Cardiac fibroblast (primary cell): ENCODE measurements at places on chromosomes 2 and 18.
A peak's percentile ranks its signal among the peaks of the same experiment; 100 is the strongest.

DNA sequence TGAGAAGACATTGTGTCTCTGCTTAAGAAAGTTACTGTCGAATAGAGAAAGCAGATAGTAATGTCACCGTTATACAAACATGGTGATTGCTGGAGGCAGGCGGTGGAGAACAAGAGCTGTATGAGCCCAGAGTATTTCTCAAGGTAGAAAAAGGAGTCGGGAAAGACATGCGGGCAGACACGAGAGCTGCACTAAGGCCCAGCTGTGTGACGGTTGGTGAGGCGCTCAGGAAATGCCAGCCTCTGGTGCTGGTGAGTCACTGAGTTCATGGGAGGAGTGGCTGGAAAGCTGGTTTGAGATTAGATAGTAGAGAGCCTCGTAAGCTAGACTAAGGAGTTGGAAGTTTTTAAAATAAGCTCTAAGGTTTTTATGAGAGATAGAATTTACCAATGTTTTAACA is 390.9 kb upstream of the TRIB2 start:
- DNase-seq = peak; percentile 89

DNA sequence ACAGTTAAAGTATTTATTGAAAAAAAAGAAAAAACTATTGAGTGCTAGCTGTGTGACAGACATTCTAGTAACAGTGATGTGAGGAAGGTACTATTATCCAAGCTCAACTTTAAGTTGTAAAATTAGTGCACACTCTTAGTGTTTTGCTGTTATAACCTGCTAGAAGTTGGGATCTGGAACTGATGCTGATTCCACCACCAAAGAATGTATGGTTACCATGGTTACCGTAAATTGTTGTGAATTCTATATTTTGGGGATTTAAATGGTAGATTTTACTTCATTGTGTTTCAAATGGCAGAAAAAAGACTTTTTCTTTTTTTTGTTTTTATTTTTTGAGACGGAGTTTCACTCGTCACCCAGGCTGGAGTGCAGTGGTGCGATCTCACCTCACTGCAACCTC is 5.3 kb downstream of the AGFG1 start:
- peak; percentile 26 for DNase-seq

DNA sequence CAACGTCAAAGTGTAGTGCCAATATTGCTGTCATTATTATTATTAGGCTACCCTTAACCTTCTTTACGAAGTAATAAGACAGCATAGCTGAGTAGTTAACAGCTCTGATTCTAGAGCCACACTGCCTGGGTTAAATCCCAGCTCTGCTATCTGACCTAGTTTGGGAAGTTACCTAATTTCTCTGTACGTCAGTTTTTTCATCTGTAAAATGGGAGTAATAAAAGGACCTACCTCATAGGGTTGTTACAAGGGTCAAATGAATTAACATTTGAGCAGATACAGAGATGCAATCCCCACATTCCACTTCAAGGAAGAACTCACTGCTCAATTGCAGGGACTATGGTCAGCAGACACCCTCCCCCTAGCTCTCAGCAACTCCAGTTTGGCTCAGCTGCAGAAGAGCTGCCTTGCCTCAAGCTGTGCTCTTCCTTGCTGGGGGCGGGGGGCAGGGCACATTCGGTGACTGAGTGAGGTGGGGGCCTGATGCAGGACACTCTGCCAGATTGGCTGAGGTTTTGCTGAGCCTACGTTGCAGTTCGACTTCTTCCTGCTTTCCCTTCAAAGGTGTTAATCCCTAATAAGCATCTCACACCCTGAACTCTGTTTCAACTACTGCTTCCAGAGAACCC is 11.0 kb upstream of the LGALSL start:
- DNase-seq = no peak

DNA sequence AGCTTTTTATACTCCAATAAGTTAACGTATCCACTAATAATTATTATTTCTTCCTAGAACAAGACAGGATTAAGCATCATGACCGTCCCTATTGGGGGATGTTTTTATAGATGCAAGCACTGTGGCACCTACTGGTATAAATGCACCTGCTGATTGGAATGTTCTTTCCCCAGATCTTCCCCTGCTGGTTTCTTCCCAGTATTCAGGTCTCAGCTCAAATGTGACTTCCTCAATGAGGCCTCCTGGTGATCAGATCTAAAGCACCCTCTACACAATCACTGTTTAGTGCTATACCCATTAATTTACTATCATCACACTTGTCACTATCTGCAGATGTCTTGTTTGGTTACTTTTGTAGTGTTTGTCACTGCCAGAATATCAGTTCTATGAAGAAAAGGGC is 3.9 kb upstream of the TYMS start:
- DNase-seq = no peak

- DNase-seq = no peak
Measured at GRCh38 chr2:179927041-179927440, 65.6 kb upstream of the ZNF385B start.

DNA sequence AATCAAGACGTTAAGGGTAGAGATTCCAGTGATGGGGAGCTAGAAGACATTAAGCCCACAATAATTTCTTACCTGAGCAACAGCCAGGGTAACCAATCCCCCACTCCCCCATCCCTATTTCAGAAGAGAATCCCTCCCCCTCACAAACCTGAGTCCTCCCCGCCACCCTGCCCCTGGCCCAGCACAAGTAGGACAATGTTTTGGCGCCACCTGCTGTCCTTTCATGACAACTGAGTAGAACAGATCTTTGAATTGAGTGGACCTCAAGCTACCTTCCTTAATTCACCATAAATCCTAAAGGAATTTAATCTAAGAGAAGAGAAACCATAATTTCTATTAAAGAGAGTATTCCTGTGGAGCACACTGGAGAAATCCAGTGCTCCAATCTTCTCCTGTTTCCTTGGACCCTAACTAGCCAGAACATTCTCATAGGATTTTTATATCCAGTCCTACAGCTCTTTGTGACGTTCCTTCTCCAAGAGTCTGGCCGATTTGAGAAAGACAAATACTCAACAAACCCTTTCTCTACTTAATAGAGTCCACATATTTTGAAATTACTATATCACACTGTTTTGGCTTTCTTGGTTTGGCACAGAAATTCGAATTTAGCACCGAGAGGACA is 41.1 kb downstream of the NHEJ1 start:
- peak; percentile 68 for DNase-seq

GRCh38 chr18:62209046-62209445 is 22.0 kb downstream of the RELCH start:
- DNase-seq = peak; percentile 34

- no peak for DNase-seq
Measured at GRCh38 chr2:27902098-27902497, 11.6 kb downstream of the BABAM2 start.

DNA sequence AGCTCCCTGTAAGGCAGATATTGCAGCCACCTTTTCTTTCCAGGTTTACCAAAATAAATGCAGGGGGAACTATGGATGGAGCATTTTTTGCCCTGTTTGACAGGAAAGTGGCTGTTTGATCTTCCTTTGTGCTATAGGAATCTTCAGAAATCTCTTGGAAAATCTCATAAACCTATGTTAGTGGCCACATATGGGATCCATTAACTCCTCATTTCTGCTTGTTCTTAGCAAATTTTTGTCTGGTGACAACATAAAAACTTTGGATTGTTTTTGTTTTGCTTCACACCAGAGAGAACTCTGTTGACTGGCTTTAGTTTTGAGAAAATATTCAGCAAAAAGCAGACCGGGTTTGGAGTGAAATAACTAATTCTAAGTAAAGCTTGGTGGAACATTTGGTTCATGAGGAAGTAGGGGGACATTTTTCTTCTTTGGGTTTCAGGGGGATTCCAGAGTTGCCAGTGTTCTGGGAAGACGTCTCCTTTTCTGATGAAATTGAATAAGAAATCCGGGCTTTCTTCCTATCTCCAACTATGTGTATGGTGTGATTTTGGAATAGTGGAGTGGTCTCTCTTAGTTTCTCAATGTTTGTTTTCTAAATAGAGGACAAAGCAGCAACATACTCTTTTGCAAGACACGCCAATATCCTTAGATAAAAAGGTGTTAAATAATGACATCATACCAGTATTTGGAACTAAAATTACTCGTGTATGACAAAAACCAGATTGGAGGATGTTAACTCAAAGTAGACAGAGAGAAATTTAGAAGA is 174.4 kb downstream of the ICOS start:
- peak; percentile 18 for DNase-seq

- DNase-seq = no peak
Measured at GRCh38 chr2:189658306-189659212, 2.7 kb upstream of the ASNSD1 start.

- no peak for DNase-seq
Measured at GRCh38 chr18:3157606-3158005, 62.2 kb downstream of the MYOM1 start.

GRCh38 chr2:28704621-28705020 is 47.0 kb upstream of the PPP1CB start:
- DNase-seq = no peak

DNA sequence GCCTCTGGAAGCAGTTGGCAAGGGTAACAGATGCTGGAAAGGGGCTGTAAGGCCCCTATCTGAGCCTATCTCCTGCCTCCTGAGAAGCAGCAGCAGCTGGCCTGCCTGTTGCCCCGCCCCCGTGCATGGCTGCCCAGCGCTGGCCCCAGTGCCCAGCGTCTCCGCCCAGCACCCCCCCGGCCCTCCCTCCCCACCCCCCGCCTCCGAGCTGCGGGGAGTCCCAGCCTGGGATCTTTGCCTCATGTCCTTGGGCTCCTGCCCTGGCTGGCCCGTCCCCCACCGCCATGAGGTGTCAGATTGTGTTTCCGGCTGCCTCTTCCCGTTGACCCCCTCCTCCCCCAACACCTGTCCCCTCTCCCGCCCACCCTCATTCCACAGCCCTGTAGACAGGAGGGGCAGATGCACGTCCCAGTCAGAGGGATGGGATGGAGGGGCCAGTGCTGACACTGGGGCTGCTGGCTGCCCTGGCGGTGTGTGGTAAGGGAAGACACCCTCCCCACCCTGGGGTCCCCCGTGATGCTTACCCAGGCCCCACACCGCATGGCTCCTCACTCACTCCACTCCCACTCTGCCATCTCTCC is at the start of gene CHRND:
Gene CHRND, plus strand, starts transcription at position 370 of the 581 bp plus-strand sequence. Its CDS starts 56 bp downstream, at position 426.
- DNase-seq = peak; percentile 33

- no peak for DNase-seq
Measured at GRCh38 chr18:54606835-54607212, 15.8 kb downstream of the DYNAP start.

DNA sequence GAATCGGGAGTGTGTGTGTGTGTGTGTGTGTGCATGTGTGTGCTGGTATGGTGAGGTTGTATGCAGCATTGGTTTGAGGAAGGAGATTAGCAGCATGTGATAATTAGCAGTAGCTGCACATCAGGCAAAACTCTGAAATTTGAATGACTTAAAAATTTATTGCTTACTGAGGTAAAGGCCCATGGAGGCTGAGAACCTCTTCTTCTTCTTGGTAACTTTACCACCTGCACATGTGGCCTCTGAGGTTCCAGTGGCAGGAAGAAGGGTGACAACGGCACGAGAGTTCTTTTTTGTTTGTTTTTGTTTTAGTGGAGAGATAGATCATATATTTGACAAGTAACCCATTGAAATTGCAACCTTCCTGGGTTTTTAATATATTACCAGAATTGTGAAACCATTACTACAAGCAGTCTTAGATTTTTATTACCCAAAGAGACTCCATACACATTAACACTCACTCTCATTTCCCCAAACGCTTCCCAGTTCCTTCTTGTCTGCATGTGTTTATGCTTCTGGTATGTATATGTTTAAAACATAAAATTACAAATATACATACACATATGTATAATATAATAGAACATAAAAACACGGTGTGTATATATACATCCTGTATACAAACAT is 292.1 kb downstream of the PTGR3 start:
- no peak for DNase-seq

DNA sequence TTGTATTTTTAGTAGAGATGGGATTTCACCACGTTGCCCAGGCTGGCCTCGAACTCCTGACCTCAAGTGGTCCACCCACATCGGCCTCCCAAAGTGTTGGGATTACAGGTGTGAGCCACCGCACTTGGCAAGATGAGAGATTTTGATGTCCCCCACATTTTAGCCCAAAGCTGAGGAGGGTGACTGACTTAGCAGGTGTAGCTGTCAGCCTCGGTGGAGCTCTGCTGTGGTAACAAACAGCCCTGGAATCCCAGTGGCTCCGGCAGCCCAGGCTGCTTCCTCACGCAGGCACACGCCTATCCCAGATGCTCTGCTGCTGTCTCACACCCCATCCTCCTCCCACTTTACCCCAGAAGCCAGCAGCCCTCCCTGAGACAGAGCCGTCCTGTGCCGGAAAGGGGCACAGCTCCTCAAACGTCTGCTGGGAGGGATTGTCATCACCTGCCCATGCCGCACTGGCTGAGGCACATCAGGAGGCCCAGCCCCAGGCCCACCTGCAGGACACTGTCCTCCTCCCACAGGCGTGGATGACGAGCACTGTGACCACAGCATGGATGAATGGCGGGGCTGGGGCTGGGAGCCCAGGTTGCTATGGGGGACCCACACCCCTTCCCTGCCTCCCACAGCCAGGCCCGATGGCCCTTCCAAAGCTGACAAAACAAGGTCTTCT is 10.6 kb upstream of the BOK start:
- no peak for DNase-seq

DNA sequence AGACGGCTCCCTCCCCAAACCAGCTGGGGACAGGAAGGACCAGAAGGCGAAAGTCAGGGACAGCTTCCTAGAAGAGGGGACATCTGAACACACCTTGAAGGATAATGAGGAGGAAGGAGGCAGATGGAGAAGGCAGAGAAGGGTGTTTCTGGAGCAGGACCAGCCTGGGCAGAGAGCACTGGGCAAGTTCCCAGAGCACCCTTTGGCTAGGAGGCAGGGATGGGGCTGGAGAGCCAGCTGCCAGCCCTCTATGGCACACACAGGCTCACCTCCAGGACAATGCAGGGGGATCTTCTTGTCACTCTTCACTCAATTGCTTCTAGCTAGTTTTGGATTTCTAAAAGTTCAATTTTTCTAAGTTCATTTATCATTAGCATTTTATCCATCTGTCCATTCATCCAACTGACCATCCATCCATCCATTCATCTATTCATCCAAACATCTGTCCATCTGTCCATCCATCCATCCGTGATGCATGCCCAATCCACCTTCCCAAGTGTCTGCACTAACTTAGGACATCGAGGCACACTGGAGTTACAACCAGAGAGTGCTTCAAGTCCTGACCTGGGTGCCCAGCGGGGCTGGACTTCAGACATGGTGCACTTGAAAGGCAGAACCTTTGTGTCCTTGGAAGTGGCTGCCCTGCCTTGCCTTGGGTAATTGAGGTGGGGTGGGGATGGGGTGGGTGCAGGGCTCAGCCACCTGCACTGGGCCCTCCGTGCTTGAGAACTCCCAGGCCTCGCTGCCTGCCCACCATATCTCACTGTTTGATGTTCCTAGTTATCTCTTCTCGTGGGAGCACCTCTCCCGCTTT is 42.5 kb downstream of the INHBB start:
- DNase-seq = no peak

- no peak for DNase-seq
Measured at GRCh38 chr2:147845411-147845971, 662 bp downstream of the ACVR2A start.

DNA sequence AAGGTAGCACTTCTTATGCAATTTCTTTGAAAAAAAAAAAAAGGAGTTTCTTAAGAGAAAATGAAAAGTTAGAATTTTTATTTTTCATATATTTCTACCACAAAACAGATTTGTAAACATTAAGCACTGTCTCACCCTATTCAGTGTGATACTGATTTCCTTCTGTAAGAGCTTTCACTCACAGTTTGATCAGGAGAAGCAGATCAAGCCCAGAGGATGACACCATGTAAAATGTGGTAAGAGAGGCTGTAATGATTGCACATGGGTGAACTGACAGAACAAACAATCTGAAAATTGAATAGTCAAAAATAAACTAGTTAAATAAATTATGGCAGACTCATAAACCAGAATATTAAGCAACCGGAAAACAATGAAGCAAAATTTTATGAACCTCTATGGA is 54.5 kb downstream of the MEMO1 start:
- no peak for DNase-seq

GRCh38 chr2:175008009-175008408 is 2.8 kb upstream of the CHN1 start:
- DNase-seq = no peak
